ENCODE measurements at places on chromosomes 1 and 21. TPM values are rescaled to one million over a fixed set of nuclear protein-coding genes. Genes with fewer than 3 reads are reported as not detected.

The S100A14 gene
- 266 TPM for total RNA-seq

The VHLL gene
- not detected for total RNA-seq

The FMOD gene
- total RNA-seq: 8.3 TPM

The RNU1-4 gene
- total RNA-seq: 2,993 TPM

The LCE1B gene
- not detected for total RNA-seq

All from type B pancreatic cell (in vitro differentiated cells).